NCI-H774 (cell line): ENCODE measurements at places on chromosomes 11 and 22.
A peak's percentile ranks its signal among the peaks of the same experiment; 100 is the strongest.

- no peak for DNase-seq
Measured at GRCh38 chr11:10641912-10642697, 51.5 kb downstream of the IRAG1 start.

DNA sequence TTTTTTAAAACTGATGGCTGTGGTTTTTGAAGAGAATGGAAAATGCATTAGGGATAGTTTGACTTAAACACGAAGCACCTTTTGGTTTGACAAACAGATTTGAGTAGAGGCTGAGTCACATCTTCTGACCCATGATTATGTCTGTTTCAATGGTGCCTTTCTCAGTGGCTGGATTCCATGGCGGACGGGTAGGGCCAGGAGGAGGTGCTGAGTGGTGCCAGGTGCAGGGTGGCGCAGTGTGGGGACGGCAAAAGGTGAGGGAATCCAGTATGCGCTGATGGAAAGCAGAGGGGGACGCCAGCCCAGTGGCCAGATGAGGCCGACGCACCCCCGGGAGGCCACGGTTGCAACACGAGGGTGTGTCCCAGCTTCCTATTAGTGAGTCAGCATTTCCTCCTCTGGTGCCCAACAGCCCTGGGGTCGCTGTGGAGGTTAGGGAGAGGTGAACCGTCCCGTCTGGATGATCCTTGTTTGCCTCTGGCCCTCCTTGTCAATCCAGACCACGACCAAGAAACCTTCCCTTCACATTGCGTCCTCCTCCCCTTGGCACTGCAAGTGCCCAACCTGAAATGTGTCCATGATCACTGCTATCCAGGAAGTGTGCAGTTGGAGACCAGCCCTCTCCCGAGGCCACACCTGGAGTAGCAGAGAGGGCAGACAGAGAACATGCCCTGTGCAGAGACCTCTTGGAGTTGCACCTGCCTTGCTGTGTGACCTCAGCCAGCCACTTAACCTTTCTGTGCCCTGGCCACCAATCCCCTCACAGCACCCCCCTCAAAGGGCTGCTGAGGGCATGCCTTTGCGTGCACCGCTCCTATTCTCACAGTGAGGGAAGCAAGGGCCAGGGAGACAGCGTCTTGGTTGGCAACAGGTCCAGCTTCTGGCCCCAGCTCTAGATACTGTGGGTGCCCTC, 32.5 kb upstream of the ATXN10 start:
- DNase-seq: no peak

GRCh38 chr22:35498026-35498800, 42.4 kb upstream of the RASD2 start:
- DNase-seq: no peak

- DNase-seq: no peak
Measured at GRCh38 chr22:44497218-44497904, 672 bp downstream of the RTL6 start.

DNA sequence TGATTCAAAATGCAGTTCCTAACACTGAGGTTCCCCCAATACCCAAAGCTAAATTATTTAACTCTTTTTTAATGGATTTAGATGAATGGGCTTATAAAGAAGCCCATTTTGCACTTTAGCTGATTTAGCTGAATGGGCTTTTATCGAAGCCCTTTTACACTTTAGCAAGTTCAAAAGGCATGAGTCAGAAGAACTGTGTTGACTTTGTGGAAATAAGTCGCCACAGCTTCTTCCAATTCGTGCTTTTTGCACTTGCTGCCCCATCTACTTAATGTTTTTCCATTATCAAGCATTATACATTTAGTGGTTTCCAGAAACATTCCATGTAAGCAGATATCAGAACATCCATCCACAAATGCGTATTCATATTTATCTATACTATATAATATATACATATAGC, 20.5 kb upstream of the GRIA4 start:
- DNase-seq: no peak

DNA sequence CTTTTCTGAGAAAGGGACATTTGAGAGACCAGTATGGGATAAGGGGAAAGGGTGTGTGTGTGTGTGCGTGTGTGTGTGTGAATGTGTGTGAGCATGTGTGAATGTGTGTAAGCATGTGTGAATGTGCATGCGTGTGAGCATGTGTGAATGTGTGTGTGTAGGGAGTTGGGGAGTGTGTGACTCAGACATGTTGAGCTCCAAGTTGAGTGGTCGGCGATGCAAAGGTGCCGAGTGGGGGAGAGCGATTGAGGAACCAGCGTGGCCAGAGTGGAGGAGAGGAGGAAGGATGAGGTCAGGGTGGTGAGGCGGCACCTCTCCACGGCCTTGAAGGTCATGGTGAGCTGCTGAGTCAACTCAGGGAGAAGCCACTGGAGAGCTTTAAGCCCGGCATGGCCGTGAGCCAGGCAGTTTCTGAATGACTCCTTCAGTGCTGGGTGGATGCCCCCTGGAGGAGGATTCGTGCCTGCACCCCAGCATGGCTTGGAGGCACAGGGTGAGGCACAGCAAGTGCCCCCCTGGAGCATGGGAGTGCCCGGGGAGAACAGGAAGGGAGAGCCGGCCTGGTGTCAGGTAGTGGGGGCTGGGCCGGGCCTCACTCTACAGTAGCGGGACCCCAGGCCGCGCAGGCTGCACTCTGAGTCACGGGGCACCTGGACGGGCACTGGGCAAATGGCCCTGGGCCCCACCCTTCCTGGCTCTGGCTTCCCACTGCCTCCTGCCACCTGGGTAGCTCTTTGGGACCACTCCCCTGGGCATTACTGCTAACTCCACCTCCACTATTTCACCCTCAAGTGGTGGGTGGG, 8.2 kb upstream of the CCDC88B start:
- DNase-seq: peak; percentile 32
